ENCODE measurements at places on chromosomes 12 and 14. TPM values are rescaled to one million over a fixed set of nuclear protein-coding genes. Genes with fewer than 3 reads are reported as not detected.

The AMDHD1 gene
- polyA plus RNA-seq, result 1.1 TPM

GRCh38 chr12:120125792-120126634, 9.5 kb upstream of the RAB35 start:
- H3K4me1 ChIP-seq, result no peaks in the 10 kb centered on the region
- no peak overlapping the region for H3K4me3 ChIP-seq
- H3K27me3 ChIP-seq, result no peaks in the 10 kb centered on the region
- DNase-seq, result no peak
- H3K36me3 ChIP-seq, result peaks cover 4% of the 10 kb centered on the region
- peak overlapping the region; percentile 36 for H3K27ac ChIP-seq

- H3K36me3 ChIP-seq, result no peaks in the 10 kb centered on the region
- H3K27me3 ChIP-seq, result no peaks in the 10 kb centered on the region
- H3K4me1 ChIP-seq, result no peaks in the 10 kb centered on the region
- no peak for DNase-seq
- H3K27ac ChIP-seq, result no peak overlapping the region
Measured at GRCh38 chr12:79441534-79441933, 249.2 kb downstream of the PAWR start.

- H3K4me1 ChIP-seq, result no peaks in the 10 kb centered on the region
- H3K36me3 ChIP-seq, result no peaks in the 10 kb centered on the region
- DNase-seq, result no peak
- H3K4me3 ChIP-seq, result no peak overlapping the region
Measured at GRCh38 chr14:65792208-65792905, 379.8 kb downstream of the FUT8 start.

- no peak overlapping the region for H3K4me3 ChIP-seq
- no peaks in the 10 kb centered on the region for H3K36me3 ChIP-seq
- no peaks in the 10 kb centered on the region for H3K4me1 ChIP-seq
- H3K27ac ChIP-seq, result no peak overlapping the region
- H3K27me3 ChIP-seq, result no peaks in the 10 kb centered on the region
- no peak for DNase-seq
Measured at GRCh38 chr12:32885831-32886230, 10.7 kb downstream of the PKP2 start.

GRCh38 chr12:18277196-18277595, 15.9 kb downstream of the PIK3C2G start:
- H3K27me3 ChIP-seq, result no peaks in the 10 kb centered on the region
- no peaks in the 10 kb centered on the region for H3K4me1 ChIP-seq
- H3K4me3 ChIP-seq, result no peak overlapping the region
- H3K36me3 ChIP-seq, result no peaks in the 10 kb centered on the region
- DNase-seq, result no peak

DNA sequence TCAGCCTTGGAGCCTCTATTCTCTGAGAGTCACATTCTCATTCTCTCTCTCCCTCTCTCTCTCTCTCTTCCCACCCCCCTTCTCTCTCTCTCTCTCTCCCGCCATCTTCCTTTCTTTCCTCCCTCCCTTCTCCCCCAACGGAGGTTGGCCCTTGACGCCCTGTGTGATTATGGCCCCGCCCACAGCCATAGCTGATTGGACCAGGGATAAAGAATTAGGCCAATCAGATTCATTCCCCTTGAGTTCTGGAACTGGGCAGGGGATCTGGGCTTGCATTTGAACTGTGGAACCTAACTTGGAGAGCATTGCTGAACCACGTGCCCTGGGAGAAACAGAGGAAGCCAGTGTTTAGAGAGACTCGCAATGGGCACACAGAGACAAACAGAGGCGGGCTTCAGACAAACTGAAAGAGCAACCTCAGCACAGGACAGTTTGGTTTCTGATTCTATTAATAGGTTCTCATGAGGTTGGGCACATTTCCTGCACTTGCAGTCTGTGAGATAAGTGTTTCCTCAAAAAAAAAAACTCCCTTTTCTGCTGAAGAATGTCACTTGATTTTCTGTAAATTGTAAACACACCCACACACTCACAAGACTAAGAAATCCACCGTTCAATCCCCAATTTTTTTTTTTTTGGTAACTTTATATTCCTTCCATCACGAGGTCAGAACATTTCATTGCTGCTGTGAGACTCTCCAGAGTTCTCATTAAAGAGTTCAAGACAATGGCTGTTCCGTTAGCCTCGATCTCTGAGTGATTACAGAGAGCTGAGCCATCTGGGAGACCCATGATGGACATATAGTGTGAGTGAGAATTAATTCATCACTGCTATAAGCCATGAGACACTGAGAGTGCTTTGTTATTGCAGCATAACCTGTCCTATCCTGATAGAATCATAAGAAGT, 3.5 kb upstream of the P2RX7 start:
- peak; percentile 46 for DNase-seq
- H3K36me3 ChIP-seq, result no peaks in the 10 kb centered on the region
- H3K4me1 ChIP-seq, result peaks cover 9% of the 10 kb centered on the region
- no peak overlapping the region for H3K4me3 ChIP-seq
- H3K27me3 ChIP-seq, result no peaks in the 10 kb centered on the region
- peak overlapping the region; percentile 48 for H3K27ac ChIP-seq

- no peak overlapping the region for H3K4me3 ChIP-seq
- H3K27me3 ChIP-seq, result no peaks in the 10 kb centered on the region
- H3K36me3 ChIP-seq, result no peaks in the 10 kb centered on the region
Measured at GRCh38 chr12:88437226-88437625, 143.0 kb downstream of the KITLG start.

DNA sequence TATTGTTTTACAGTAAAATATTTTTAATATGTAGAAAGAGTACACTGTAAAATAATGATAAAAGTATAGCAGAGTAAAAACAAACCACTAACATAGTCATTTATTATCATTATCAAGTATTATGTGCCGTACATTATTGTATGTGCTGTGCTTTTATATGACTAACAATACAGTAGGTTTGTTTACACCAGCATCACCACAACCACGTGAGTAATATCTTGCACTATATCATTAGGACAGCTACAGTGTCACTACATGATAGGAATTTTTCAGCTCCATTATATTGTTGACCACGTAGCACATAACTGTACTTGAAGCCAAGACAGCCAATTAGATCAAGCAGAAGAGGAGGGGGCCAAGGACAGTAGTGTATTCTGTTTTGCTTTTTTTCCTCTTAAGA, 415.4 kb downstream of the RAD51B start:
- no peak for DNase-seq
- H3K4me1 ChIP-seq, result peaks cover 47% of the 10 kb centered on the region
- H3K27me3 ChIP-seq, result no peaks in the 10 kb centered on the region
- no peak overlapping the region for H3K27ac ChIP-seq
